Stimulated activated CD4-positive, alpha-beta T cell treated with anti-CD3 and anti-CD28 coated beads, TNF-alpha, amount 100 ng/mL, for 48 hours (primary cell): ENCODE measurements at places on chromosomes 1 and 21.

GRCh38 chr1:229102741-229103391, 168.0 kb upstream of the RAB4A start:
- DNase-seq = no peak

- DNase-seq = no peak
These were observed 34.5 kb downstream of the RAB4A start for GRCh38 chr1:229305392-229305791.

DNA sequence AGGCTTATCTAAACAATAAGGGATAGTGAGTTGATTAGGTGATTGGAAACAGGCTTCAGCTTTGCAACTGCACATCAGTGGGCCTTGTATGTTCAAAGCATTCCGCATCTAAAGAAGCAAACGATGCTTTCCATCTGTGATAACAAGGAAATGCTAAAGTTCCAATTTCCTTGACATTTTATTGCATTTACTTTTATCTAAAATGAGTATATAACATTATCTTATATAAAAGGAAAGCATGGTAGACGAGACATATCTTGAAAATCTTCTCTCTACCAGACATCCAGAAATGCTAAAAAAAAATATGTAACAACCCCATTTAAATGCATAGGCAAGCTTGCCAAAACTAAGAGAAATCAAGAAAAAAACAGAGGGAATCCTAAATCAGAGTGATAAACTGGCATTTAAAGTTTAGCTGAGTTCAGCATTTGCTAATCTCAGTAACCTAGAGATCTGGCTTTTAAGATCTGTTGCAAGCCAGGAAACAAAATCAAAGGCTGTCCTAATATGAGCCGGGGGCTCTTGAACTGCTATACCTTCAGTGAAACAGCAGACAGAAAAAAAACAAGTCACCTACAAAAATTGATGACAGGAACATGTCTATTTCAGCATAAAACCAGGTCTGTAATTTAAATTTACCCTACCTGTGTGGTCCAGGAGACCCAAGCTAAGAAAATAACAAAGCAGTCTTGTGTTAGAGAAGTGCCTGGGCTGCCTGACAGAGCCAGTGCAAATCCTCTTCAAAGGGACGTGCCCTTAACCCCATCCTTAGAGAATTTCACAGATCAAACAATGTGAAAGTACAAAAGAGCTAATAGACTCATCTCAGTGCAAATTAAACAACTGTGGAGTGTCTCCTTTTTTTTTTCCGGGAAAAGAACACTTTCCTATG, 3.1 kb upstream of the RGS13 start:
- no peak for DNase-seq

DNA sequence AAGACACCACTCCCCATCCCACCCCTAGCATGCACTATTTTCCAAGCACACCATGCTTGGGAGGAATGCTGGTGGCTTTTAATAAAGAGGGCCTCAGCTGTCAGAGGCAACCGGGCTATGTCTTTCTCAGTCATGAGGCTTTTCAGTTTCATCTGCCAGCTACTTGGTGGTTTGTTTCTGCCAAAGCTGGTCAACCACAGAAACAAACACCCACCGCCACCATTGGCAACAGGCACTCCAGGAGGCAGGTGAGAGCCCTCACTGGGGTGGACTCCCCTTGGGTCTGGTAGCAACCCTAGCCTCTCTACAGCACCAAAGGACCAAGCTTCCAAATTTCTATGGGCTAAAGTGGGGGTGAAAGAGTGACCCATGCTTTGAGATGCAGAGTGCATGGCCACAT, 54.3 kb upstream of the CD1D start:
- no peak for DNase-seq
